Epithelial cell of proximal tubule (primary cell): ENCODE measurements at places on chromosomes 6 and 20. TPM values are rescaled to one million over a fixed set of nuclear protein-coding genes. Genes with fewer than 3 reads are reported as not detected.
A peak's percentile ranks its signal among the peaks of the same experiment; 100 is the strongest.

TRDN gene
- total RNA-seq = not detected in 2 replicates

- no peak for DNase-seq
These were observed 109.8 kb downstream of the CHD6 start for GRCh38 chr20:41508335-41508734.

DNA sequence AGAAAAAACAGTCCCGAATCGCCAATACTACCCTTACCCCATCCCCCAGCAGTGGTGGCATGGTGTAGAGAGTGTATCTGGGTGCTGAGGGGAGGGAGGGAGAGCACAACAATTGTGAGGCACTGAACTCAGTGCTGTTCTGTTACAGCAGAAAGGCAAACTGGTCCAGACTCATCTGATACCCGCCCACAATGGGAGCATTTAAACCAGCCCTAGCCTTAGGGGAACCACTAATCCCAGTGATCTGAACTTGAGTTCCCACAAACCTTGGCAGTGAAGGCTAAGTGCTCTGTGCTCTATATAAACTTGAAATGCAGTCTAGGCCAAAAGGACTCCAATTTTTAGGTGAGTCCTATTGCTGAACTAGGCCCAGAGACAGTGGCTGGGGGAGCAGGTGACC, 666.4 kb upstream of the PTCHD4 start:
- no peak for DNase-seq

DNA sequence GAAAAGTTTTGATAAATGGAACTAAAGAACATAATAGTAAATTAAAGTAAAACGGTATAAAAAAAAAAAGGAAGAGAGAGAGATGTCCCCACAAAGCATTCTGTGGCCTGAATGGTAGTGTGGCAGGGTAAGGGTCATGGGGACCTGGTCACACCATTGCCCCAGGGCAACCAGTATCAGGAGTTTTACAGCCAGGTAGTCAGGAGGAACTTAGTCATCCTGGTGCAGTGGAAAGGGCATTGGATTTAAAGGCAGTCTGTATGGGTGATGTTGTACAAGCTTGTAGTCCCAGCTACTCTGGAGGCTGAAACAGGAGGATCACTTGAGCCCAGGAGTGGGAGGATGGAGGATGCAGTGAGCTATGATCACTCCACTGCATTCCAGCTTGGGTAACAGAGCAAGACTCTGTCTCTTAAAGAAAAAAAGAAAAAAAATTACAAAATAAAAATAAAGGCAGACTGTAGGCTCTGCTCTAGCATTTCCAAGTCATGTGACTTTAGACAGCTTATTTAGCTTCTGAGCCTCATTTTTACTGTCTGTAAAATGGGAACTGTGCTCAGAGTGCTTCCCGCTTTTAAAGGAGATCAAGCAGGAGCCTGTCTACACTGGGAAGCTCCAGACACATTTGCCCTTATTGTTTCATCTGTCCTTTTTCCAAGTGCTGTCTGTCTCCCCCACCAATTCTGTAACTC, 112.8 kb upstream of the ARMC2 start:
- DNase-seq = peak; percentile 44

DNA sequence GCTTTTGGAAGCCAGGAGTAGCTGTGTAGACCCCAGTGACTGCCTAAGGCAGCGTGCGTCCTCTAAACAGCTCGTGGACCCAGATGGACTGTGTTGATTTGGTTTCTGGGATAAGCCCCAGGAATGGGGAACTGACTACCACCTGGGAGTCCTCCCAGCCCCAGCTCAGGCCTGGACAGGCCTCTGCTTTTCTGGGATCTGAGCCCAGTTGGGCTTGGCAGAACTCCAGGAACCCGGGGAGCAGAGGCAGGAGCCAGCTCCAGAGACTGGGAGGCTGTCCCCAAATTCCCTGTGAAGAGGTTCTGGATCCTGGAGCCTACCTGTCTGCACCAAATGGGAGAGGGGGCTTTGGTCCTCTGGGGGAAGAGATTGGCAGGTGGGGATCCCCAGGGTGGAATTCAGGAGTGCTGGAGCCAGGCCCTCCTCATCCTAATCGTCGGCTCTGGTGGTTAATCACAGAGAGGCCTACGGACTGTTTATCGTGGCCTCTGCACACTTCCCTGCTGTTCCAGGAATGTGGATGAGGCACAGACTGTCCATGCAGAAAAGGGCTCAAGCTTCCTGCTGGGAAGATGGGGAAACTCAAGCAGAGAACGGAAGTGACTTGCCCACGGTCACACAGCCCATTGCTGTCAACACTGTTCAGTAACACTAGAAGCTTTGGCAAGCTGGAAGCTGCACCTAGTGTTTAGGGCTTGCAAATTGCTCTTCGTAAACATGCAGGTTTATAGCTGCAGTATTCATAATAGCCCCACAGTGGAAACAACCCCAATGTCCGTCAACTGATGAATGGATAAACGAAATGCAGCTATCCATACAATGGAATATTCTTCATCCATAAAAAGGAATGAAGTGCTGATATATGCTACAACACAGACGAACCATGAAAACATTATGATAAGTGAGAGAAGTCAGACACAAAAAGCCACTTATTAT, 100.6 kb downstream of the KCNB1 start:
- no peak for DNase-seq

- no peak for DNase-seq
These were observed 23.5 kb upstream of the SIM1 start for GRCh38 chr6:100488244-100488643.

DNA sequence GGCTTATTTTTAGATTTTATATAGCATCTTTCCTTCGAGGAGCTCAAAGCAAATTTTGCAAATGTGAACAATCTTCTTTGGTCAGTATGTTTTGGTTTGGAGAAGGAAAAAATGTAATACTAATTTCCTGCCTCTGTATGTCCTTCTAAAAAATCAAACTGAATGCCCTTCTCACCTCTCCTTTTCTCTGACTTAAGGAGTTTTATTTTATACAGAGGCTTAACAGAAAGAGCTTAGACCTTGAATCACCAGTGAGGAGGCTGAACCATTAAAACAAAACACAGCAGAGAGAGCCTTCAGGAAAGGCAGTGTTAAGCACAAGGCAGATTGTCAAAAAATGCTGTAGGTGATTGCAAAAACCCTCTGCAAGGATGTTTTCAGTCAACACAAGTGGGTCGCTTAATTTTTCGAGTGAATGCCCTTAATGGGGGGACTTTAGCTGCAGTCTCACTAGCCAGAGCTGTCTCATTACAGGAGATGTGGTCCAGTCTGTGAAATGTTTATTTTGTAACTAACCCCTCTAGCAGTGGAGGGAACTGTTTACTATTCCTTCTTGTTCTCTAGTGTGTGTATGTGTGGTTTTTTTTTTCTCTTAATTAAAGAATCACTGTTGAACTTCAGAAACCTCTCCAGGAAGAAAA, 481.3 kb upstream of the CITED2 start:
- DNase-seq = no peak
